ENCODE measurements at places on chromosomes 6 and 20.
A peak's percentile ranks its signal among the peaks of the same experiment; 100 is the strongest.

DNA sequence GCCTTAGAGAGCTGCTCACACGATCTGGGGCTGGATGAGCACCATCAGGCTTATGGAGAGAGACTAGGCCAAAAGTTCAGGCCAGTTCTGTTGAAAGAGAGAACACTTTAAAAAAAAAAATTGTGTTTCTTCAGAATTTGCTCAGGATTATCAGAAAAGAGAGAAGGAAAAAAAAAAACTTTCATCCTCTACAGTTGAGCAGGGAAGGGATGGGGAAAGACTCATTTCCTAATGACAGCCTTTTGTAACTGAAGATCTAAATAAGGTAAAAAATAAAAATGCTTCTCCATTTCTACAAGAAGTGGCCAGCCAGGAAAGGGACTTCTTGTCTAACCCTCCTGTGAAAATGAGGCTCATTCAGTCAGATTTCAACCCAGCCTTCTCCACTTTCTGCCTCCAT lies 134.8 kb downstream of the LY86 start:
- peak; percentile 61 for DNase-seq

GRCh38 chr6:27825025-27825793 lies 87.0 kb downstream of the OR2B2 start:
- DNase-seq = no peak

- DNase-seq = peak; percentile 99
Observed at GRCh38 chr20:37270576-37271420, 9.2 kb upstream of the GHRH start.

- DNase-seq = no peak
Observed at GRCh38 chr6:79702691-79703090, 71.6 kb downstream of the SH3BGRL2 start.

GRCh38 chr20:2799688-2800520 lies 523 bp downstream of the CPXM1 start:
- no peak for DNase-seq

- no peak for DNase-seq
Observed at GRCh38 chr6:21559238-21559637, 34.3 kb upstream of the SOX4 start.

DNA sequence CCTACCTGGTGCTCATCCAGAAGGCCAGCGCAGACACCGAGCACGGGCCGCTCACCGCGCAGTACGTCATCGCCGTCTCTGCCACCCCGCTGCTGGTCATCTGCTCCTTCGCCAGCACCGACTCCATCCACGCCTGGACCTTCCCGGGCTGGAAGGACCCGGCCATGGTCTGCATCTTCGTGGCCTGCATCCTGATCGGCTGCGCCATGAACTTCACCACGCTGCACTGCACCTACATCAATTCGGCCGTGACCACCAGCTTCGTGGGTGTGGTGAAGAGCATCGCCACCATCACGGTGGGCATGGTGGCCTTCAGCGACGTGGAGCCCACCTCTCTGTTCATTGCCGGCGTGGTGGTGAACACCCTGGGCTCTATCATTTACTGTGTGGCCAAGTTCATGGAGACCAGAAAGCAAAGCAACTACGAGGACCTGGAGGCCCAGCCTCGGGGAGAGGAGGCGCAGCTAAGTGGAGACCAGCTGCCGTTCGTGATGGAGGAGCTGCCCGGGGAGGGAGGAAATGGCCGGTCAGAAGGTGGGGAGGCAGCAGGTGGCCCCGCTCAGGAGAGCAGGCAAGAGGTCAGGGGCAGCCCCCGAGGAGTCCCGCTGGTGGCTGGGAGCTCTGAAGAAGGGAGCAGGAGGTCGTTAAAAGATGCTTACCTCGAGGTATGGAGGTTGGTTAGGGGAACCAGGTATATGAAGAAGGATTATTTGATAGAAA lies 2.0 kb downstream of the SLC35D3 start:
- DNase-seq = no peak

DNA sequence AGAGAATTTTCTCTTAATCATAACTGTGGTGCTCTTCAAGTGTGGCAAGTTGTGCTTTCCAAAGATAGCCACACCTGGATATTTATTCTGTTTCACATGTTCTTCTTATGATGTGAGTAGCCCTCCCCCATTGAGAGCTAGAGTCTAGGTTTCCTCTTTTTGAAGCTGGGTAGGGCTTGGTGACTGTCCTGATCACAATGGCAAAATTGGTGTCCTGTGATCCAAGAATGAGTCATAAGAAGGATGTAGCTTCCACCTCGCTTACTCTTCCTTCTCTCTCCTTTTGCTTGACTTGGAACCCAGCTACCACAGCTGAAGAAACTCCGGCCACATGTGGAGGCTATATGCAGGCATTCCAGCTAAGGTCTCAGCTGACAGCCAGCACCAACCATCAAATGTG lies 7.4 kb upstream of the IGF2R start:
- peak; percentile 92 for DNase-seq

DNA sequence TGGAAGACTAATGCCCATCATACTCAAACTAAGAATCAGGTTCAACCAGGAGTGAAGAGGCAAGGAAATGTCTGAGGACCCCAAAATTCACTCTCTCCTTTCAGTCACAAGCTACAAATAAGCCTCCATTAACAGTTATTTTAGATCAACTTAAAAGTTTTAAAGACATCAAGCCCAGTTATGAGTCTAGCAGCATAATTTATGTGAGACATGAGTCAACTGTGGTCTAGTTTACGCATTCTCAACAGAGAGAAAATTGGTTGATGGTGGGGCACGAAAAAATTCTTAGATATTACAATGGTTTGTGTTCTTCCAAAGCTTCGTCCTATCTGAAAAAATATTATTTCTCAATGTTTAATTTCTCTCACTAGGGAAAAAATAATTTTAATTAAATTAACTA lies 204.9 kb upstream of the NT5E start:
- no peak for DNase-seq

DNA sequence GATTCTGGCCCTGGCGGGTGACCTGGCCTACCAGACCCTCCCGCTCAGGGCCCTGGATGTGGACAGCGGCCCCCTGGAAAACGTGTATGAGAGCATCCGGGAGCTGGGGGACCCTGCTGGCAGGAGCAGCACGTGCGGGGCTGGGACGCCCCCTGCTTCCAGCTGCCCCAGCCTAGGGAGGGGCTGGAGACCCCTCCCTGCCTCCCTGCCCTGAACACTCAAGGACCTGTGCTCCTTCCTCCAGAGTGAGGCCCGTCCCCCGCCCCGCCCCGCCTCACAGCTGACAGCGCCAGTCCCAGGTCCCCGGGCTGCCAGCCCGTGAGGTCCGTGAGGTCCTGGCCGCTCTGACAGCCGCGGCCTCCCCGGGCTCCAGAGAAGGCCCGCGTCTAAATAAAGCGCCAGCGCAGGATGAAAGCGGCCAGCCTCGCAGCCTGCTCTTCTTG lies 868 bp upstream of the SLC2A4RG start:
- peak; percentile 21 for DNase-seq

GRCh38 chr6:22965889-22966288 lies 396.5 kb downstream of the HDGFL1 start:
- no peak for DNase-seq

DNA sequence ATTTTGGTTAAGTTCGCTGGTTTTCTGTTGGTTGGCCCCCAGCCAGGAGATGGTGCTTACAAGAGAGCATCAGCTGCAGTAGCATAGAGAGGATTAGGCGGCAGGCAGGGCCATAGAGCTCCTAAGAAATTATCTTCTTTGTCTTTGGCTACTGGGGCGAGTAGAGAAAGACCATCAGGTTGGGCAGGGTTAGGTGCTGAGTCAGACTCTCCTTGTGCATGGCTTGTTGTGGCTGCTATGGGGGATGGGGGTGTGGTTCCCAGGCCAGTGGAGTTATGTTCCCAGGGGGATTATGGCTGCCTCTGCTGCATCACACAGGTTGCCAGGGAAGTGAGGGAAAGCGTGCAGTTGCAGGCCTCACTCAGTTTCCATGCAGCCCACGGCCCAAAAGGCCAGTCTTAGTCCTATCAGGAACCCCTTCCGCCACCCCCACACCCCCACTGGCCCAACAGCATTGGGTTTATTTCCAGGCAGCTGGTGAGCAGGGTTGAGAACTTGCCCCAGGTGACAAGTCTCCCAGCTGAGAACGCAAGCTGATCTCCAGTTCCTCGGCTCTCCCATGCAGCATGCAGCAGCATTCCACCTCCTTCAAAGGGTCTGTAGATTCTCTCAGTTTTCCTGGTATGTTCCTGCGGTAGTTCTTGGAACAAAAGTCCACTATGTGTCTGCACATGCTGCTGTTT lies 243.7 kb downstream of the UTRN start:
- DNase-seq = no peak

DNA sequence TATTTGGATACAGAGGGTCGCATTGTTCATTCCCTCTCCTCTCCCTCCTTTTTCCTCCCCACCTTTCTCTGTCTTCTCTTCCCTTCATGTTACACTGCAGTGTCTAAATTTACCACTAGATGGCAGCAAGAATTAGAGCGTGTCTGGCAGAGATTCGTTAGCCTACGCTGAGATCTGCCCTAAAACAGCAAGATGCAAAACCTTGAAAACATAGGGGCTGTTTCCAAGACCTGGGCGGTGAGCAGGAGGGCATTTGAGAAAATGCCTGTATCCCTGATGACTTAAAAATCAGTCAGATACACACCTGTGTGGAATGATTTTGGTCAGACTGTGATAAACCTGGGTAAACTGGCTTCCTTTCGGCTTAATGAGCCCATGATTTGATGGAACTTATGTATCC lies 101.5 kb upstream of the ISM1 start:
- peak; percentile 51 for DNase-seq

GRCh38 chr20:36793294-36794115 lies 19.9 kb upstream of the DSN1 start:
- no peak for DNase-seq

- DNase-seq = no peak
Observed at GRCh38 chr6:105430685-105431084, 27.8 kb upstream of the PREP start.

DNA sequence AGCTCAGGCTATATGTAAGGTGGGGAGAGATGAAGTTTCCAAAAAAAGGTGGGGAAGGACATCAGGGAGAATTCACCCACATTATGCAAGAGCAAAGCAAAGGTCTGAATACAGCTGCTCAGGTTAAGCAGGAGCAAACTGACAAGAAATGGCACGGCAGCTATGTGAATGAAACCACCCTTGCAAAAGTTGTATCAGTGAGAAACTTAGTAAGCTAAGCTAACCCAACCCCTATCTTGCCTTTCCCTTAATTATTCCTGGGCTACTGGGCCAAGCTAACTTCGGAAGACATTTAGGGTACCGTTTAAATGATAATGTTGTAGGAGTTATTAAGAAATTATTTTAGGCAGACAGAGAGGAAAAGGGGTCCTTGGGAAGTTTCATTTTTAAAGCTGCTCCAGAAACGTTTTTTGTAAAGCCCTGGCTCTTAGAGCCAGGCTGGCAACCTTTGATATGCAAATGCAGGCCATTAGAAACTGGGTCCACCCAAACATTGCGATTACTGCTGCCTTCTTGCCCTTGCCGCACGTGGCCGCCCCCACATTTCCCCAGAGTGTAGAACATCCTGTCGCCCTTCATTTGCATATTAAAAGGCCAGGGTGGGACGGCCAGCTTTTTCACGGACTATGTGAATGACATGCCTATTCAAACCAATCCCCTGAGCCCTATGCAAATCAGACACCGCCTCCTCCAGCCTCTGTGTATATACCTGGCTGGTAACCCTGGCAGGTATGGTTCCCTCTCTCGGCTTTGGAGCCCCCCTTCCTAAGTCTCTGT lies 60.5 kb upstream of the SAMD5 start:
- DNase-seq = no peak

DNA sequence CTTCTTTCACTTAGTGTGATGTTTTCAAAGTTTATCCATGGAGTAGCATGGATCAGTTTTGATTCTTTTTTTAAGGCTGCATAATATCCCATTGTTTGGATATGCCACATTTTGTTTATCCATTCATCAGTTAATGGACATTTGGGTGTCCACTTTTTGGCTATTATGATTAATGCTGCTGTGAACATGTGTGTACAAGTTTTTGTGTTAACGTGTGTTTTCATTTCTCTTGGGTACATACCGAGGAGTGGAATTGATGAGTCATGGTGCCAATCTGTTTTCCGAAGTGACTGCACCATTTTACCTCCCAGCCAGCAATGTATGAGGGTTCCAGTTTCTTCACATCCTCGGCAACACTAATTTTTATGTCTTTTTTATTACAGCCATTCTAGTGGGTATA lies 78.4 kb upstream of the CCDC28A start:
- no peak for DNase-seq

- no peak for DNase-seq
Observed at GRCh38 chr6:41675176-41675775, 37.0 kb downstream of the MDFI start.

DNA sequence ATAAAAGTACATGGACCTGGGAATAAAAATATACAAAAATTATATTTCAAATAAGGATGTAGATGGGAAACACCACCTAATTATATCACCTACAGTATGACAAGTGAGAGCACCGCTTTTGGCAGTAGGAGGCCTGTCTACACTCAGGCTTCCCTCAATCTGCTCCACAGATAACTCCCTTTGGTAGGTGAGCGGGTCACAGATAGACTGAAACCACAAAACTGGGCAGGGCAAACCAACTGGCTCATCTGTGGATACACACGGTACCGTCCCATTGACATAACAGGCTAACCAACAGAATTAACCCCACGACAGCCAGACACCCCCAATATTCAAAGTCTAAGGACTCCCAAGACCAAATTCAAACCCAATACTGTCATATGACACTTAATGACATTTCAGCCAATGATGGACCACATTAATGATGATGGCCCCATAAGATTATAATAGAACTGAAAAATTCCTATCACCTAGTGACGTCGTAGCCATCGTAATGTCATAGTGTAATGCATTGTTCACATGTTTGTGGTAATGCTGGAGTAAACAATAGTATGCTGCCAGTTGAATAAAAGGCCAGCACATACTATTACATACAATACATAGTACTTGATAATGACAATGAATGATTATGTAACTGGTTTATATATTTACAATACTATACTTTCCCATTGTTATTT lies 109.7 kb downstream of the MBOAT1 start:
- DNase-seq = no peak

GRCh38 chr6:82624251-82624650 lies 260.6 kb downstream of the TPBG start:
- DNase-seq = no peak

DNA sequence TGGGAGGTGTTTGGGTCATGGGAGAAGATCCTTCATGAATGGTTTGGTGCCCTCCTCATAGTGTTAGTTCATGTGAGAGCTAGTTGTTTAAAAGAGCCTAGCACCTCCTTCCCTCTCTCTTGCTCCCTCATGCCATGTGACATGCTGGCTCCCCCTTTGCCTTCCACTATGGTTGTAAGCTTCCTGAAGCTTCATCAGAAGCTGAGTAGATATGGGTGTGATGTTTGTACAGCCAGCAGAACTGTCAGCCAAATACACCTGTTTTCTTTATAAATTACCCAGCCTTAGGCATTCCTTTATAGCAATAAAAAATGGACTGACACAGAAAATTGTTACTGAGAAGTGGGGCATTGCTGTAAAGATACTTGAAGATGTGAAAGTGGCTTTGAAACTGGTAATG lies 731.1 kb upstream of the FLRT3 start:
- DNase-seq = no peak

DNA sequence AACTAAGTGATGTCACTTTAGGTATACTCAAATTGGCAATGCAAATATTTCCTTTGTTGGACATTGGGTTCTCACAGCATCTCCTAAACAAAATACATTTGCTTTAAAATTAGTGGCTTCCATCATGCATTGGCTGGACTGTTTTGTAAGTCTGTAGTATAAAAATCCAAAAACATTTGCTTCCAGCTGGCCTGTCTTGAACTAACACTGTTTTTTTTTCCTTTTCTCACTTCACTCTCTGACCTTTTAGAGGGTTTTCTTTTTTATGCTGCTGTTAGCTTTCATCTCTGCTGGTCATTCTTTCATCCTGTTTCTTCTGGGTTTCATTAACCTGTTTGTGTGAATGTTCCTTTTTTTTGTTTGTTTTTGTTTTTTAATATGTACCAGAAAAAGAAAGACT lies 121.7 kb upstream of the MLIP start:
- no peak for DNase-seq

- no peak for DNase-seq
Observed at GRCh38 chr20:6686171-6686570, 81.3 kb upstream of the BMP2 start.
